ENCODE measurements at places on chromosomes 7 and 10.

DNA sequence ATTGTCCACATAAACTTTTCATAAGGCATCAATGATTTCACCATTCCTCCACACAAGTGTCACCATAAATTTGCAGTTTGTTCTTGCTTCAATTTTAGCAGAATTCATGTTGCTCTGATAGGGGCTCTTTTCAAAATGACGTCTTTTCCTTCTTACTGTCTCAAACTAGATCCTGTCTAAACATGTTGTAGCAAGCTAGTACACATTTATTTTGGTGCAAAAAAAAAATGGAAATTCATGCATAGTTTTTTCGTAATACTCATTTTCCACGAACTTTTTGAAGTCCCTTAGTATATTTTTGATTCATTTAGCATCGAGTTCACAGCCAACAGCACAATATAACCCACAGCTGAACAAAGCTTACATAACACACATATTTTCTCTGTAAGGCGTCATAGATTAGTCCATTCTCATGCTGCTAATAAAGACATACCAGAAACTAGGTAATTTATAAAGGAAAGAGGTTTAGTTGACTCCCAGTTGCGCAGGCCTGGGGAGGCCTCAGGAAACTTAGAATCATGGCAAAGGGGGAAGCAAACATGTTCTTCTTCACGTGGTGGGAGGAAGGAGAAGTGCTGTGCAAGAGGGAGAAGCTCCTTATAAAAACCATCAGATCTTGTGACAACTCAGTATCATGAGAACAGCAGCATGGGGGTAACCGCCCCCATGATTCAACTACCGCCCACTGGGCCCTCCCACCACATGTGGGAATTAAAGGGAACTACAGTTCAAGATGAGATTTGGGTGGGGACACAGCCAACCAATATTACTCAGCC, 301.5 kb downstream of the CCDC3 start:
- no peak for DNase-seq

- DNase-seq, result no peak
Measured at GRCh38 chr7:50480797-50481196, 30.6 kb upstream of the FIGNL1 start.

DNA sequence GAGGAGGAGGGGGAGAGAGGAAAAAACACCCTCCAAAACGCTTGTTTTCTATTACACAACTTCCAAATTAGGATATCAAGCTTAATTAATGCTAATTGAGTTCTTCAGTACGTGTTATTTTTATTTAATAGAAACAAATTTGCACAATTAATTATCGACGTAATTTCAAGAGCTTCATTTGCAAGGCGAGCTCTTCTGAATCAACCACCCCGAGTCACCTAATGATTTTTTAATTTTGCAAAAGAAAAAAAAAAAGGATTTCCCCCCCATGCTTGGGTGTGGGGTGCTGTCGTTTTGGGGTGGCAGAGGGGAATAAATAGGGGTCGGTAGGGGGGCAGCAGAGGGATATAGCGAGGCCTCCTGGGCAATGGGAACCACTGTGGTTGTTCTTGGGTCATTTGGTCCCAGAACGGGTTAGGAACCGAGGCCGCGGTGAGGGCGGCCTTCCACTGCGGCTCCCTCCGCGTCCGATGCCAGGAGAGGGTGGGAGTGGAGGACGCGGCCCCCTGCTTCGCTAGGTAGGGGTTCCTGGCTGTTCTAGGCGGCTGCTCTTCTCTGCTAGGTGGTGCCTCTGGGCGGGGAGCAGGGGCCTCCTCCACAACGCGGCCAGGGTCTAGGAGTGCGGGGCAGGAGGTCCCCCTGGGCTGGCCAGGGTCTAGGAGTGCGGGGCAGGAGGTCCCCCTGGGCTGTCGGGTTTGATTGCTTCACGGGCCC, 7.3 kb downstream of the UNCX start:
- DNase-seq, result no peak

DNA sequence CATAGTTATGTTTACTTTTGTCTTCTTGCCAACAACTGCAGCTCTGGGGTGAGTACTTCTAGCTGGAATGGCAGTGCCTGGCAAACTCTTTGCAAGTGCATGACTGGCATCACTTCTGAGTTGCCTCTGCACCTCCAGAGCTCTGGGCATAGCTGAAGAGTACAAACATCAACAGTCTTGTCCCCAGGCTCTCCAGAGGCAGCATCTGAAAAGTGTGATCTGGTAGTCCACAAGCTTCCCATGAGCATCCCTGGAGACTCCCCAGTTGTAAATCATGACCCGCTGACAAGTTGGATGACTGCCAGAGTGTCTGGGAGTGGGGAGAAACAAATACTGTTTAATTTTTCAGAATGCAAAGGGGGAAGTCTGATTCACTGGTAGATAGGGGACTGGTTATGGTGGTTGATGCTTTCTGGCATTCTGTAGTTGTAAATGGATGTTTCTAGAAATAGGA, 138.9 kb upstream of the CDK13 start:
- DNase-seq, result no peak

DNA sequence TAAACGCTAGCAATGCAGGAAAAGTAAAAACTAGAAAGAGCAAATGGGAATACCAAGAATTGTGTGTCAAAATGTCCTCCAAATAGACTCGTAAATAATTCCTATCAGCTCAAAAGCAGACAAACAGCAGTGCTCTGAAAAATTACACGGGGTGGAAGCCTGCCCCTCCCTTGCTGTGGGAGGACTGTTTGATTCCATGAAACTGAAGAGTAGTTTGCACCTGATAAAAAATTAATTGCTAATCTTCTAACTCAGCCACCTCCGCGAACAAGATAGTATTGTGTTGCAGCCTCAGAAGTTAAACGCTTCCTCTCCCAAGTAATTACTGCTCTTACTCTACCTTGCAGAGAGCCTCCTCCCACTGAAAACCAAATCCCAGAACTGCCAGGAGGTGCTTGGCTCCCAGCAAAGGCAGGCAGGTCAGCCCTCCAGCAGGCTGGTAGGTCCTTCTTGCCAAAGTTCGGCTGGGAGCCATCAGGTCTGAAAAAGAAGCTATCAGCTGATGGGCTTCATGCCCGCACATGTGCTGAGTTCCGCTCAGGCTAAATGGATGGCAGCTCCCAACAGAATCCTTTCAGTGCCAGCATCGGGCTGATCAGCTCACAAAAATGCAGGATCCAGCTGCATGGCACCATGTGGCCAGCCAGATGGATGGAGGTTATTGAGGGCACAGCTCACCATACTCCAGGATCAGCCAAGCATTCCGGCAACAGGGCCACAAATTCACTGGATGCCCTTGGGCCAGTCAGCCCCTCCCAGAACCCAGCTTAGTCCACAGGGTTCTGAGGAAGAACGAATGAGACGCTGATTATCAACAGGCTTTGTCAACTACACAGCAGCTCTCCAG, 37.1 kb downstream of the MAD1L1 start:
- peak; percentile 31 for DNase-seq
